ENCODE measurements at places on chromosomes 13 and 19. TPM values are rescaled to one million over a fixed set of nuclear protein-coding genes. Genes with fewer than 3 reads are reported as not detected.
A peak's percentile ranks its signal among the peaks of the same experiment; 100 is the strongest.

- no peak for DNase-seq
Measured at GRCh38 chr13:114211446-114212157, 23.1 kb upstream of the CDC16 start.

DNA sequence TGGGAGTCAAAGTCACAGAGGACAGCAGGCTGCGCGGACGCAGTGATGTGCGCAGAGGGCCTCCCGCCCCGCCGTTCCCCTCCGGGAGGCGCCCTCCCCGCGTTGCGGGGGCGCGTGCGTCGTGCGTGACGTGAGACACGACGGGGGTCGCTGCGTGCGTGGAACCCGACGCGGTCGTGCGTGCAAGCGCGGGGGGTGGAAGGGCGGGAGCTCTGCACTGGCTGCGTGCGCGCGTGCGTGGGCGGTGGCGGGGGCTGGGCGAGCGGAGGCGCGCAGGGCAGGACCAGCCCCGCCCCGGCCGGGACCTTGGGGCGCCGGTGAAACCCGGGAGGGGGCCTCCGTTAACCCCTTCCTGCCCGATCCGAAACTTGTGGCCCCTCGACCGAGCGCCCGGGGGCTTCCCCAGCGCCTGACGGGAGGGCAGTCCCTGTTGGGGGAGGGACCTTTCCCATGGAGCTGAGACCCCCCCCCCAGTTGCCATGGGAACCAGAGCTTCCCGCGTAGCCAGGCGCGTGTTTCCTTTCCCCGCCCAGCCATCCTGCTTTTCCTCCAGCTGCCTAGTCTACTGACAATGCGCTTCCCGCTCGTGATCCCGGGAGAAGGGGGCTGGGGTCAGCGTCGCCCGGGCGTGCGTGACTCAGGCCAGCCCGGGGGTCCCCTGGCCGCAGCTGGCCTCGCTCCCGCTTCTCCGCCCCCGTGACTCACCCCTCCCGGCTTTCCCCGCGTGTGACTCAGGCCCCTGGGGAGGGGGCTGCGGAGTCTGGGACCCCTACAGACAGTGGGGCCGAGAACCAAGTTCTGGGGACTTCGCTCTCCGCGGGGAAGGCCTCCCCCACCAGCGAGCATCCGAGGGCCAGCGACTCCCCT lies 7.3 kb upstream of the HOOK2 start:
- peak; percentile 90 for DNase-seq

The ZIK1 gene
- 2.4 TPM for polyA plus RNA-seq

DNA sequence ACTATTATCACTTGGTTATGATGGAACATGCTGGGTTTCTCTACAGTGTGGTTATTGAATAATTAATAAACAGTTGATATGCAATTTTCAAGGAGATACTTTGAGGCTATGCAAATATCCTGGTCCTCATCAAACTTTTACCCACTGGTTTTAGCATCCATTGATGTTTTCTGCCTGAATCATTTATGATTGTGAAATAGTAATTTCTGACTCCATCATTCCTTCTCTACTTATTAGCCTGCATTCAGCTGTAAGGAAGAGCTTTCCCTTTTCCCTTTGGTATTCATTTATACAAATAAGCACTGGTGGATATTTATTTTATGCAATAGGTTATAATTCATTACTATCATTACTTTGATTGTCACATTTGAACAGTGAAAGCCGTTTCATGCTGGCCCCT lies 13.9 kb upstream of the DNAJC15 start:
- DNase-seq: no peak

GRCh38 chr19:17325881-17326594 lies 8.6 kb downstream of the ANO8 start:
- no peak for DNase-seq

- peak; percentile 30 for DNase-seq
Measured at GRCh38 chr19:11448923-11449554, 13.6 kb downstream of the PRKCSH start.

- peak; percentile 44 for DNase-seq
Measured at GRCh38 chr19:6677883-6678689, 8.1 kb upstream of the TNFSF14 start.

DNA sequence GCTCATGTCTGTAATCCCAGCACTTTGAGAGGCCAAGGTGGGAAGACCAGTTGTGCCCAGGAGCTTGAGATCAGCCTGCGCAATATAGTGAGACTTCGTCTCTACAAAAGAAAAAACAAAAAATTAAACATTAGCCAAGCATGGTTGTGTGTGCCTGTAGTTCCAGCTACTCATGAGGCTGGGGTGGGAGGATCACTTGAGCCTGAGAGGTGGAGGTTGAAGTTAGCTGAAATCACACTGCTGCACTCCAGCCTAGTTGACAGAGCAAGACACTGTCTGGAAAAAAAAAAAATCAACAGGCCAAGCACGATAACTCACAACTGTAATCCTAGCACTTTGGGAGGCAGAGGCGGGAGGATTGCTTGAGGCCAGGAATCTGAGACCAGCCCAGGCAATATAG lies 3.9 kb upstream of the S1PR2 start:
- DNase-seq: no peak

GRCh38 chr13:112869202-112870050 lies 99.6 kb upstream of the MCF2L start:
- DNase-seq: no peak
